ENCODE measurements at places on chromosomes 4 and X.
A peak's percentile ranks its signal among the peaks of the same experiment; 100 is the strongest.

- DNase-seq, result peak; percentile 12
Measured at GRCh38 chrX:124518885-124519284, 172.5 kb downstream of the SH2D1A start.

DNA sequence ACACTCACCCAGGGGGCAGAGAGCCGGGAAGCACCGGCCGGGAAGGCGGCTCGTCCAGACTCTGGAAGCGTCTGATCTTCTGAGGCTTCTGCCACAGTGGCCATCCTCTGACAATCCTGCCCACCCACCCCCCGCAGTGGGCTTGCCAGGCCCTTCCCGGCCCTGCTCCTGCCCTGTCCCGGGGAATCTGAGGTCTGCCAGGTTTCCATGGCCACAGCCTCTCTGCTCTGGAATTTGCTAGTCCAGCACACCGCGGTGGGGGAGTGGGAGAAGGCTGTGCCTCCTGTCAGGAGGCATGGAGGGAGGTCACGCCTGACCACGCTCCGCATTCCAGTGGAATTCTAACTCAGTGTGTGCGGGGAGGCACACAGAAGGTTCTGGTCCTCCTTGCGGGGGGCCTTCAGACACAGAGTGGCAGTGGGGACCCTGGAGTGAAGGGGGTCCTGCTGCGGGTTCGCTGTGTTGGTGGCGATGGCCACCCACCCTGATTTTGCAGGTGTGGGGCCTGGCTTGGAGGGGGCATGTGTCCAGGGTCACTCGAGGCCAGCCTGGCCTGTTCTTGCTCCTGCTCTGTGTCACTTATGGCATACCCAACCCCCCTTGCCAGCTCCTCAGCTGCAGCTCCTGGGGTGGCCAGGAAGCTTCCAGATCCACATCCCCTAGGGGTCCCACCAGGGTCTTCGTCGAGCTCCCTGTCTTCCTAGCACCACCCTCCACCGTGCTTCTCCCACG is 55.6 kb upstream of the ADRA2C start:
- DNase-seq, result no peak

DNA sequence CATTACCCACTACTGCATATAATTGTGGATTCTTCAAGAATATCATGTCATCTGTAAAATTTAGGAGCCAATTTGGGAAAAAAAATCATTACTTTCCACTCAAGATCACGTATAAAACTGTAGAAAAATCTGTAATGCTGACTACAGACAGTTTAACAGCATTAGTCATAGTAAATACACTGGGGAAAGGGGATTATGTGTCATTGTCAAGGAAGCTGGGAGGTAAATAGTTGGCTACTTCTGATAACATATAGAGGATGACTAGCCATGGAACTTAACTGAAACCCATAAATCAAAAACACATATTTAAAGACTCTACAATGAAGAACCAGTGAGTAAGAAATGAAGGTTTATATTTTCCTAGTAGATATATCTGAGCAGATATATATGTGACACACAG is 1666.4 kb upstream of the IGFBP7 start:
- DNase-seq, result peak; percentile 3

- DNase-seq, result no peak
Measured at GRCh38 chrX:118216509-118216908, 99.9 kb upstream of the KLHL13 start.

- peak; percentile 45 for DNase-seq
Measured at GRCh38 chrX:110108381-110108821, 105.5 kb downstream of the TMEM164 start.

DNA sequence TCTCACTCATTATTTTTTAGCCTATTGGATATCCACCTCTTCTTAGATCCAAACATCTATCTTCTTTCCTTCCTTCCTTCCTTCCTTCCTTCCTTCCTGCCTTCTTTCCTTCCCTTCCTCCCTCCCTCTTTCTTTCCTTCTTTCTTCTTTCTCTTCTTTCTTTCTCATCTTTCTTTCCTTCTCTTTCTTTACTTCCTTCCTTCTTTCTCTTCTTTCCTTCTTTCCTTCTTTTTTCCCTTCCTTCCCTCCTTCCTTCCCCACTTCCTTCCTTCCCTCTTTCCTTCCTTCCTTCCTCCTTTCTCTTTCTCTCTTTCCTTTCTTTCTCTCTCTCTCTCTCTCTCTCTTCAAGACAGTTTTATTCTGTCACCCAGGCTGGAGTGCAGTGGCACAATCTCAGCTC is 1239.8 kb downstream of the PCDH7 start:
- no peak for DNase-seq

DNA sequence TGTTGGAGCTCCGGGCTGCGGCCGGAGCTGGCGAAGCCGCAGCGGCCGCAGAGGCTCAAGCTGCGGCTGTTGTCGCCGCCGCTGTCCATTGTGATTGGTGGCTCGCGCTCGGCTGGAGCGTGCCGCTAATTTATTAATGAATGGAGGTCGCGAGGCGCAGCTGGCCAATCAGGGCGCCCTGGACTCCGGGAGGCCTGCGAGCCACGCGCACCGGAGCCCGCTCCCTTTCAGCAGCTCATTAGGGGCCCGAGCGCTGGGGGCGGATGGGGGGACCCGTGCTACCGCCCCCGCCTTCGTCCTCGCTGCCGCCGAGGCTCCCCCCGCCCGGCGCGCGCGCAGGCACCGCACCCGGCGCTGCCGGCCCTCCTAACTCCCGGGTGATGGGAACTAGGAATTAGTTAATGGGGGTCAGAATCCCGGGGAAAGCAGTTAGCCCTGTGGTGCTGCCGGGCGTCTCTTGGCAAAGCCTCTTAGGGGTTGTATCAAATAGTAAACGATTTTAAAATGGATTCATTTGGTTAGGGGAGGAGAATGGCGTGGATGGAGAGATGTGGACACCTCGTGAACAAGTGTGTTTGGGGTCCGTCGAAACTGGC is 589 bp upstream of the NEUROG2 start:
- peak; percentile 24 for DNase-seq

DNA sequence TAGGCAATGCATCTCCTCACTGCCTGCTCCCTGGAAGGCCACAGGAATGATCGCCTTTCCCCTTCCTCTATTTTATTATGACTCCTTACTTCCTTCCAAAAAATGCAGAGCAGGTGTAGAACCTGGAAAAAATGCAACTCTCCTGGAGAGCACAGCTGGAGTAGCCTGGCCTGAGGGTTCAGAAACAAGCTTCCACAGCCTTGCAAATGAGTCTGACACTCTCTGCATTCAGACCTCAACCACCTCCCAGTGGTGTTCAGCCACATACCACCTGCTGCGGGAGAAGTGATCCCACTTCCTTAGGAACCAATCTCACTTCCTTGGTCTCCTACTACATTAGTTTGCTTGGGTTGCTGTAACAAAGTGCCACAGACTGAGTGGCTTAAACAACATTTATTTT is 368.1 kb upstream of the NOCT start:
- DNase-seq, result no peak

GRCh38 chr4:113689394-113689793 is 72.1 kb downstream of the CAMK2D start:
- no peak for DNase-seq

GRCh38 chrX:46461660-46462191 is 83.5 kb downstream of the ZNF674 start:
- no peak for DNase-seq

GRCh38 chr4:156992943-156993342 is 21.3 kb upstream of the PDGFC start:
- no peak for DNase-seq

DNA sequence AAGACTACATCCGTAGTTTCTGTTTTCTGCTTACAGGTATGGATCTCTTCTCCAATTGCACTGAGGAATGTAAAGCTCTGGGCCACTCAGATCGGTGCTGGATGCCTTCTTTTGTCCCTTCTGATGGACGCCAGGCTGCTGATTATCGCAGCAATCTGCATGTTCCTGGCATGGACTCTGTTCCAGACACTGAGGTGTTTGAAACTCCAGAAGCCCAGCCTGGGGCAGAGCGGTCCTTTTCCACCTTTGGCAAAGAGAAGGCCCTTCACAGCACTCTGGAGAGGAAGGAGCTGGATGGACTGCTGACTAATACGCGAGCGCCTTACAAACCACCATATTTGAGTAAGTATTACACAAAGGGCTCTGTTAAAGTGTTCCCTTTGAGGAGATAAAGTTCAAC is 13.8 kb downstream of the PCDH10 start:
- peak; percentile 24 for DNase-seq

- no peak for DNase-seq
Measured at GRCh38 chrX:132470831-132471230, 18.0 kb downstream of the MBNL3 start.

DNA sequence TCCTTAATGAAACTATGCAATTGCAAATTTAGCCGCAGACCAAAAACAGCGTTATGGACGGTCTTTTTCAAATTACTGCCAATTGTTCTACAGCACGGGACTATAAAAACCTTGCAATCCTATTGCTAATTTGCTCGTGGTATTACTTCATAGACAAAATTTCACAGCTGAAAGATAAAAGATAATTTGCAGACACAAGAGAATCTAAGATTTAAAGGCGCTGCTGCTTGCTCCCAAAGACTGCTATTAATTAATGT is 1.4 kb upstream of the CAMK2D start:
- no peak for DNase-seq

DNA sequence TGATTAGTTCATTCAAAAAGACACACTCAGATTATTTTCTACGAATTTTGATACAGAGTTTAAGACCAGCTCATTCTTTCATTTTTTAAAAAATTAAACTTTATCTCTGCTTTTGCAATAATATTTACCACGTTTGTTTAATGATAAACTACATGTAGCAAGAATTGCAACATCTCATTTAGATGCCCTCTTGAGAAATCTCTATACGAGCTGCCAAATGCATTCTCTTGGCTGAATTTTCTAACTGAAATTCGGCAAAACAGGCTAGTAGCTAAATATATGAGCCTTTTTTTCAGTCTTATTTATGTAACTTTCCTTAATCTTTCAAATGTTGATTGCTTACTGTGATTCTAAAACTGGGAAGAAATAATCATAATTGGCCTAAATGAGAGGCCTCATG is 2.1 kb upstream of the GC start:
- DNase-seq, result no peak

DNA sequence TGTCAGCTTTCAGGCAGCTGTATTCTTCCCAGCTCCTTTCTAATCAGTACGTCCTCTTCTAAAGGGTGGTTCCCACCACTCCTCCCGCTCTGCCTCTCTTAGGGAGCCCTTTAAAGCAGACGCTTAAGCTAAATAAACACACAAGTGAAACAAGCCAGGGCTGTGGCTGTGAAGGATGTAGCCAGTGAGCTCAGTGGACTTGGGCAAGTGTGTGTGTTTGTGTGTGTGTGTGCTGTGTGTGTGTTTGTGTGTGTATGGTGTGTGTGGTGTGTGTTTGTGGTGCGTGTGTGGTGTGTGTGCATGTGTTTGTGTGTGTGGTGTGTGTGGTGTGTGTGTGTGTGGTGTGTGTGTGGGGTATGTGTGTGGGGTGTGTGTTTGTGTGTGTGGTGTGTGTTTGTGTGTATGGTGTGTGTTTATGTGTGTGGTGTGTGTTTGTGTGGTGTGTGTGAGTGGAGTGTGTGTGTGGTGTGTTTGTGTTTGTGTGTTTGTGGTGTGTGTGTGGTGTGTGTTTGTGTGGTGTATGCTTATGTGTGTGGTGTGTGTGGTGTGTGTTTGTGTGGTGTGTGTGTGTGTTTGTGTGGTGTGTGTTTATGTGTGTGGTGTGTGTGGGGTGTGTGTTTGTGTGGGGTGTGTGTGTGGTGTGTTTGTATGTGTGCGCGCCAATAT is 283.3 kb downstream of the PTTG2 start:
- no peak for DNase-seq

DNA sequence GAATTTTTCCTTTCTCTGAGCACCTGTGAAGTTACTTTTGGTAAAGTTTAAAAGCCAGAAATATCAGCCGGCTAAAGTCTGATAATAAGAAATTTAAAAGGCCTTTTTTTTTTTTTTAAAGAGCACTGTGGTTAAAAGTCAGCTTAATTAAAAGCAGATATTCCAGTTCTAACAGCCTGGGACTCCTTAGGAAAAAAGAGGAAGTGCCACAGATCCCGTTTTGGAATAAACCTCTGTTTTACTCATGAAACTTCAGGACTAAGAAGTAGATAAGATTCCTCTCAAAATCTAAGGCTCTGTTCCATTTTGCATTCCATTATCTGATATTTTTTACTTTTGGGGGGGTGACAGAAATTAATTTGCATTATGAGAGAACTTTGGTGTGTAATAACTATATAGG is 37.8 kb downstream of the ABCB7 start:
- DNase-seq, result no peak

DNA sequence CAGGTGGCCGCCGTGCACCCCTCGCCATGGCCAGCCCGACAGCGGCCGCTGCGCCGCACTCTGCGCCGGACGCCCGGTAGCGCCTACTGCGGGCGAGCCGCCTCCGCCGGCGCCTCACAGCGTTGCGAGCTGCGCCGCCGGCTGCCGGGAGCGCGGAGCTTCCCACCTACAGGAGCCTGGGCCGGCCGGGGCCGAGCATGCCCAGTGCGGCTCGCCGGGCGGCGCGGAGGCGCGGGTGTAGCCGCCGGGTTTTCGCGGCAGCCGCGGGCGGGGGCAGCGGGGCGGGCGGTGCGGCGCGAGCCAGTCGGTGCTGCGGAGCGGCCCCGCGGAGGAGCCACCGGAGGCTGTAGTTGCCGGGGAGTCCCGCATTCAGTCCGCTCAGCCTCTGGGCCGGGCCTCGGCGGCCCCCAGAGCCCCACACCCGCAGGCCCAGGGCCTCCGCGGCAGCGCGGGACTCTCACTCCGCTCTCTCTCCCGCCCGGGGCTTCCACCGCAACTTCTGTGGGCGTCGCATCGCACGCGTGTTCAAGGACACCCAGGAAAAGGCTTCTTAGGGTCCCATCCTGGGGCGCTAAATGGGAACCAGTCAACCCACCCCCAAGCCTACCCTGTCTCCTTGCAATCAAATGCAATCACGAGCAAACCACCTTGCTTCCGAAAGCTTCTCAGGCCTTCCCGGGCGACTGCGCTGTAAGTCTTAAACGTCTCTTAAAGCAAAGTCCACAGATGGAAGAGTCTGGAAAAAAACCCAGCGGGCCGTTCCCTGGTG is at the start of gene MFAP3L:
Gene MFAP3L (minus strand): TSS at position 143 of the 769 bp plus-strand sequence. CDS start 20,518 bp downstream, outside the sequence.
- DNase-seq, result peak; percentile 72

- DNase-seq, result peak; percentile 91
Measured at GRCh38 chr4:74230902-74231499, 73.1 kb downstream of the MTHFD2L start.

- no peak for DNase-seq
Measured at GRCh38 chrX:5681159-5681558, 547.5 kb downstream of the NLGN4X start.

- DNase-seq, result no peak
Measured at GRCh38 chrX:128309311-128309710, 257.1 kb upstream of the ACTRT1 start.

DNA sequence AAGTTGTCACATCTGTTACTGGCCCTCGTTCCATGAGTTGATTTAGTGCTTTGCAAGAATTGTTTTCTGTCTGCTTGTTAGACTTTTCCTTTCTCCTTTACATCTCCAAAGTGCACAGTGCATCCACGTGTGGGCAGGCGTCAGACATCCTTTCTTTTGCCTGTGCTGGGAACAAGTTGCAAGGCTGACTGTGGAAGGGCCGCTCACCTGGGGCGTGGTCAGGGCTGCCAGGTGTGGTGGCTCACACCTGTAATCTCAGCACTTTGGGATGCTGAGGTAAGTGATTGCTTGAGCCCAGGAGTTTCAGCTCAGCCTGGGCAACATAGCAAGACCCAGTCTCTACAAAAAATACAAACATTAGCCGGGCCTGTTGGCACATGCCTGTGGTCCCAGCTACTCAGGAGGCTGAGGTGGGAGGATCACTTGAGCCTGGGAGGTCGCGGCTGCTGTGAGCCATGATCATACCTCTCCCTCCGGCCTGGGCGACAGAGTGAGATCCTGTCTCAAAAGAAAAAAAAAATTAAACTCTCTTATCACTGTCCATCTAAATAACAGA is 46.2 kb downstream of the RGS12 start:
- no peak for DNase-seq

GRCh38 chr4:153679486-153679885 is 4.6 kb upstream of the TLR2 start:
- DNase-seq, result no peak

GRCh38 chr4:36872679-36873078 is 371.9 kb upstream of the NWD2 start:
- no peak for DNase-seq

Measured in M059J (cell line).